ENCODE measurements at places on chromosomes 13 and 19.

DNA sequence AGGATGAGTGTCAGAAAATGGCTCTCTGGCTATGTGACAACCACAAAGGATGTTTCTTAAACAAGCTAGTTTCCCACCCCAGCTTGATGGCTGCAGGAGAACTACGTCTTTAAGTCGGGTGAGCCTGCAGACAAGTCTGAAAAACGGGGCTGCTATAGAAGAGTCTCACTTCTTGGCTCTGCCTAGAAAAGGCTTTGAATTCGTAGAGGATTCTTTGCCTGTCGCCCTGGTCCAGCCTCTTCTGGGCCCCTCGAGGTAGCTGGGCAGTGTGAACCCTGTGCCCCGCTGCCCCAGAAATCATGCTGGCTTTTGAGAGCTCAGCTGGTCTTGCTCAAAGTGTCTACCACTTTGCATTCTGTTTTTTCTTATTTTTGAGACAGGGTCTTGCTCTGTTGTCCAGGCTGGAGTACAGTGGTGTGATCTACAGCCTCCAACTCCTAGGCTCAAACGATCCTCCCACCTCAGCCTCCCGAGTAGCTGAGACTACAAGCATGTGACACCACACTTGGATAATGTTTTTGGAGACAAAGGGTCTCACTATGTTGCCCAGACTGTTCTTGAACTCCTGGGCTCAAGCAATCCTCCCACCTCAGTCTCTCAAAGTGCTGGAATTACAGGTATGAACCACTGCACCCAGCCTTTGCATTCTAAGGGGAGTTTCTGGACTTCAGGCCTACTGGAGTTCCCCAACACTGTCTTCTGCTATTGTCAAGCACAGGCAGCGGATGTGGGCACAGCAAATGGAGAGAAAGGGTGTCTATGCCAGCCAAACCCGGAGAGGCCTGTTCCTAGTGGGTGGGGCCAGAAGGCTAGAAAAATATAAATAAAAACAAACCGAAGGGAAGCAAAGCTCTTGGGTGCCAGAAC lies 6.5 kb downstream of the CEBPA start:
- DNase-seq = no peak

GRCh38 chr19:10566658-10567410 lies 1.0 kb upstream of the KRI1 start:
- no peak for DNase-seq

- no peak for DNase-seq
These were observed 407.8 kb downstream of the COG6 start for GRCh38 chr13:40063278-40063698.

DNA sequence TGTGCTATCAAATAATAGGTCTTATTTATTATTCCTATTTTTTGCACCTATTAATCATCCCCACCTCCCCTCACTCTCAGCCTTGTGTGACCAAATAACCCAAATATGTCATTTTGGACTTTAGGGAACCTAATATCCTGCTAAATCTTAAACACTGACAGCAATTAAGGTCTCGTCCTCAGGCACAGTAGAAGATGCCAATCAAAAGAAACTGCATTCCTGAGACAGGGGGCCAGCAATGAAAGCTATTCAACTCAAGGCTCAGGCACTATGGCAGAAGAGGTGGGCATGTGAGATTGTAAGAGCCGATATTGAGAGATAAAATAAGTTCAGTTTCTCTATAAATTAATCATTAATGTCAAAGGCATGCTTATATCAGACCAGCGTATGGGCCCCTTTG lies 1437.7 kb upstream of the PCDH9 start:
- DNase-seq = no peak

GRCh38 chr13:57813651-57814050 lies 182.1 kb downstream of the PCDH17 start:
- DNase-seq = no peak

- no peak for DNase-seq
These were observed 5.1 kb upstream of the DNM2 start for GRCh38 chr19:10712754-10713153.

GRCh38 chr13:94309576-94309975 lies 169.9 kb downstream of the DCT start:
- DNase-seq = no peak

Measured in RCC 7860 (cell line).